H4 (cell line): ENCODE measurements at places on chromosomes 7 and 10. TPM values are rescaled to one million over a fixed set of nuclear protein-coding genes. Genes with fewer than 3 reads are reported as not detected.

The XRCC2 gene
- 4.4 and 6.8 TPM in 2 replicates for total RNA-seq

The ELAPOR2 gene
- total RNA-seq, result 9.5 TPM in 2 replicates

The EBLN1 gene
- not detected in 2 replicates for total RNA-seq

The TRIM50 gene
- not detected in 2 replicates for total RNA-seq

The CYP2C19 gene
- total RNA-seq, result not detected in 2 replicates

The NOM1 gene
- 6.9 and 7.1 TPM in 2 replicates for total RNA-seq

The OR6V1 gene
- not detected in 2 replicates for total RNA-seq

The UROS gene
- 90.0 and 116 TPM in 2 replicates for total RNA-seq

The CTAGE8 gene
- 0.16 and 0.17 TPM in 2 replicates for total RNA-seq

The PTF1A gene
- not detected in 2 replicates for total RNA-seq

The BLNK gene
- 0.10 TPM in 1 of 2 replicates, not detected in the other for total RNA-seq

The LHFPL3 gene
- total RNA-seq, result 0.43 TPM in 1 of 2 replicates, not detected in the other

The SEC31B gene
- 0.31 and 0.33 TPM in 2 replicates for total RNA-seq

The INTS1 gene
- total RNA-seq, result 32.7 and 34.1 TPM in 2 replicates

The SPDYE2 gene
- total RNA-seq, result not detected in 2 replicates

The GATA3 gene
- total RNA-seq, result 0.21 and 0.64 TPM in 2 replicates

The TMEM140 gene
- total RNA-seq, result 18.6 and 27.3 TPM in 2 replicates

The UCMA gene
- total RNA-seq, result not detected in 2 replicates

The ITGB8 gene
- 83.5 and 107 TPM in 2 replicates for total RNA-seq

The LGI1 gene
- 0.08 TPM in 1 of 2 replicates, not detected in the other for total RNA-seq

The DHX32 gene
- total RNA-seq, result 68.3 and 82.1 TPM in 2 replicates

The ZNF277 gene
- 23.2 and 33.9 TPM in 2 replicates for total RNA-seq

The SLC16A9 gene
- total RNA-seq, result 7.2 and 13.7 TPM in 2 replicates

The NAT16 gene
- total RNA-seq, result not detected in 2 replicates

The SLC26A5 gene
- not detected in 2 replicates for total RNA-seq

The GALNT17 gene
- total RNA-seq, result 0.70 and 0.76 TPM in 2 replicates

The CCDC201 gene
- total RNA-seq, result 0.08 and 0.10 TPM in 2 replicates

The GNAT3 gene
- total RNA-seq, result 0.08 TPM in 1 of 2 replicates, not detected in the other

The IFIT1B gene
- 0.12 TPM in 1 of 2 replicates, not detected in the other for total RNA-seq

The GHRHR gene
- not detected in 2 replicates for total RNA-seq

The NPSR1 gene
- not detected in 2 replicates for total RNA-seq

The TBX20 gene
- total RNA-seq, result 1.5 and 2.3 TPM in 2 replicates

The SMARCD3 gene
- total RNA-seq, result 35.5 and 35.9 TPM in 2 replicates

The ZPBP gene
- total RNA-seq, result not detected in 2 replicates

The ZNF862 gene
- 2.1 and 16.0 TPM in 2 replicates for total RNA-seq

The STEAP1 gene
- total RNA-seq, result 14.6 and 31.3 TPM in 2 replicates

The TAS2R5 gene
- total RNA-seq, result not detected in 2 replicates

The MKI67 gene
- 19.2 and 33.3 TPM in 2 replicates for total RNA-seq

The SRGN gene
- 3.9 and 5.0 TPM in 2 replicates for total RNA-seq

The KLF14 gene
- total RNA-seq, result 0.64 TPM in 1 of 2 replicates, not detected in the other

The SPAM1 gene
- not detected in 2 replicates for total RNA-seq

The OR2A1 gene
- not detected in 2 replicates for total RNA-seq

The SLC18A3 gene
- total RNA-seq, result not detected in 2 replicates

The ANKRD1 gene
- total RNA-seq, result 5.8 and 6.0 TPM in 2 replicates
